ENCODE measurements at places on chromosomes 5 and 9.

GRCh38 chr5:44565902-44566301 is 176.7 kb upstream of the FGF10 start:
- no peak for DNase-seq

DNA sequence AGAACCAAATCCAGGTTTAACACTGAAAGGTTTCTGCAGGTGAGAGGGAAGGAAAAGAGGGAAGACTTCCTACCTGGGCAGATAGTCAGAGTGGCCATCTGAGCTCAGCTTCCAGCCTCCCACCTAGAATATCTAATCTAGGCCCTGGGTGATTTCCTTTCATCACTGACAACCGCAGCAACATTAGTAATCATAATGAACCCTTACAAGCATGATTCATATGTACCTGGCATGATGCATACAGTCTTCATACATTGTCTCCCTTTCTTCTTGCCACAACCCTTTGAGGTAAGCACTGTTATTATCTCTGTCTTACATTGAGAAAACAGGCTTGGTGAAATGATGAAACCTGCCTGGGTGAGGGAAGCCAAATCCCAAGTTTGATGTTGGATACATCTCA is 13.5 kb downstream of the AFAP1L1 start:
- no peak for DNase-seq

GRCh38 chr9:23638837-23639426 is 187.1 kb downstream of the ELAVL2 start:
- no peak for DNase-seq

GRCh38 chr5:136811551-136811950 is 446.2 kb upstream of the TRPC7 start:
- DNase-seq, result no peak

DNA sequence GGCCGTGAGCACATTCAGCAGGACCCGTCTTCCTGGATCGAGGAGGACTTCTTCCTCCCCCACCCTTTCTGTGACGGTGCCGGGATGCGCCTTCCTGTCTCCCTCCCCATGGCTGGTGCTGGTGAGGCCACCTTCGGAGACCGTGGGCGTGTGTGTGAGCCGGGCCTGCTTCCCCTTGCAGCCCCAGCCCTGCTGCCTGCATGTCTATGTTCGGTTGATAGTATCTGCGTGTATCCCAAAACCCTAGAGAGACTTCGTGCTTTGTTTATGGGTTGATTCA is 12.8 kb downstream of the CEP72 start:
- no peak for DNase-seq

GRCh38 chr9:79446523-79447307 is 125.0 kb upstream of the TLE4 start:
- DNase-seq, result no peak

- DNase-seq, result no peak
Observed at GRCh38 chr9:92332577-92333281, 7.0 kb downstream of the CENPP start.

DNA sequence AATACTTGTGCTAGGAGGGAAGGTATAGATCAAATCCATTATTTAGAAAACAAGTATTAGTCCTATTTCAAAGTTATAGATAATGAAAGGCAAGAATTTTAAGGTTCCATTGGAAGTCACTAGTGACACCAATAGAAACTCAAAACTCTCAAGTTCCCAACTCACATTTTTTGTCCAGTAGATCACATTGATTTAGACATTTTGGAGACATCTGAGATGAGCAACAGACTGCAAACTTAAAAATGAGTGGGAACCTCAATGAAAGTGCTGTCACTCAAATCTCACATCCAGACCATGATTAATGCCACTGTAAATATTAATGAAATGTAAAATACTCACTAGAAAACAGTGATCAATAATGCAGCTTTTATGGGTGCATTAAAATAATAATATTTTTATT is 405.0 kb downstream of the ENC1 start:
- DNase-seq, result no peak

- no peak for DNase-seq
Observed at GRCh38 chr5:111855356-111855755, 98.4 kb upstream of the NREP start.

GRCh38 chr9:135550344-135550918 is 4.5 kb downstream of the OBP2A start:
- DNase-seq, result no peak

GRCh38 chr5:95810305-95811125 is 12.0 kb downstream of the GLRX start:
- DNase-seq, result no peak

DNA sequence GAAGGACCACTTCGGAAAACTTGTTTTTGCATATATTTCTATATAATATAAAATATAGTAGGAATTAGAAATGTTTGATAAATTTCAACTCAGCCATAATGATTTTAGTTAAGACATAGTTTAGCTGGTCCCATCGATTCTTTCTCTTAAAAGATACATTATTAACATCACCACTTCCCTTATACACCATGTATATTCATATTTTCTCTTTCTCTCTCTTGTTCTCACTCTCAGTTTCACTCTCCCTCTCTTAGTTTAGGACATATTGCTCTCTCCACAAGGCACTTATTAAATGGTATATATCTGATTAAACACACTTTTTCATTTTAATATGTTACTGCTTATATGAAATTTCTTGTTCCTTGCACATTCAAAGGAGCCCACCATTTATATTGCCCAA is 90.1 kb upstream of the RASEF start:
- no peak for DNase-seq

DNA sequence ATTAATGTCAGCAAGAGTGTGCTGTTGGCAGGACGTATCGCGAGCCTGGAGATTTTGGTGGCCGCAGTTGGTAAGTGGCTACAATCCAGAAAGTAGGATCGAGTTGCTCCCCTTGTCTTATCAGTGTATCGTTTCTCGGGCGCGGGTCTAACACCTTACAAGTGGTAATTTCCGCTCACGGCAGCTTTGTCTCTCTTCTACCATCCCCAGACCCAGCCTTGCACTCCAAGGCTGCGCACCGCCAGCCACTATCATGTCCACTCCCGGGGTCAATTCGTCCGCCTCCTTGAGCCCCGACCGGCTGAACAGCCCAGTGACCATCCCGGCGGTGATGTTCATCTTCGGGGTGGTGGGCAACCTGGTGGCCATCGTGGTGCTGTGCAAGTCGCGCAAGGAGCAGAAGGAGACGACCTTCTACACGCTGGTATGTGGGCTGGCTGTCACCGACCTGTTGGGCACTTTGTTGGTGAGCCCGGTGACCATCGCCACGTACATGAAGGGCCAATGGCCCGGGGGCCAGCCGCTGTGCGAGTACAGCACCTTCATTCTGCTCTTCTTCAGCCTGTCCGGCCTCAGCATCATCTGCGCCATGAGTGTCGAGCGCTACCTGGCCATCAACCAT is 1.1 kb downstream of the PTGER4 start:
- peak; percentile 63 for DNase-seq

DNA sequence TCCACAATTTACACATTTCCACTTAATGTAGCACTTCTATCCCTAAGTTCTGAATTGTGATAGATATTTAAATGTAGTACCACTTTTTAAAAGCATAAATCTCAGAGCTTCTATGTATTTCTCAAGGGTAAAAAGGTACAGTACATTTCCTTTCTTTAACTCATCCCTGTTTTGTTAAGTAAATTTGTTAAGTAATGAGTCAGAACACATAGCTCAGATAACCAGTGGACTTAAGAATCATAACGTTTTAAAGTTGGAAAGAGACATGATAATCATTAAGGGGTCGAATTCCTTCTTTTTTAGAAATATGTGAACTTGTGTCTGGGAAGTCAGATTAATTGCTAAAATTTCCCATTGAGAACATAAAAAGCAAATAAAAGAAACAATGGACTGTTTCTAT is 810.2 kb upstream of the NUDT12 start:
- DNase-seq, result no peak

DNA sequence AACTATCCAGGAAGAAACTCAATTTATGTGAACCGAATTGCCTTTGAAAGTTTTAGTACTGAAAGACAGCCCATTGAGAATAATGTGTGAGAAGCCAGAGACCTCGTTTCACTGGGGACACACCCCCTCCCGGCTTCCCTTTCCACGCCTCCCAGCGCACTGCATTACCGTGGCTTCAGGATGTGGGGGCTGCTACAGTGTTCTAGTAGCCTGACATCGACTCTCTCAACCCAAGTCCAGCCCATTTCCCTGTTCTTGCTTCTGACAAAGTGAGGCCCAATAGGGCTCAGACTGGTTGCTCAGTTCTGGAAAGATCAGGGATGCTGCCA is 3.5 kb downstream of the PAX5 start:
- no peak for DNase-seq

GRCh38 chr9:19231126-19231903 is 822 bp downstream of the DENND4C start:
- no peak for DNase-seq
